ENCODE measurements at places on chromosomes 7 and 10.

DNA sequence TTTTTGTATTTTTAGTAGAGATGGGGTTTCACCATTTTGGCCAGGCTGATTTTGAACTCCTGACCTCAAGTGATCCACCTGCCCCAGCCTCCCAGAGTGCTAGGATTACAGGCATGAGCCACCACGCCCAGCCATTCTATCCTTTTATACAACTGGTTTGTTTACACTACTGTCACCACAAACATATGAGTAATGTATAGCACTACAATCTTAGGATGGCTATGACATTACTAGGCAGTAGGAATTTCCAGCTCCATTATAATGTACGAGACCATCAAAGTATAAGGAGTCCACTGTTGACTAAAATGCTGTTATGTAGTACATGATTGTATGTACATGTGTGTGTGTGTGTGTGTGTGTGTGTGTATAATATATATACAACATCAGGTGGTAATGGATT, 1126.1 kb upstream of the LRRN3 start:
- H3K4me1 ChIP-seq = no peaks in the 10 kb centered on the region
- no peaks in the 10 kb centered on the region for H3K36me3 ChIP-seq
- H3K27ac ChIP-seq = no peak overlapping the region
- H3K27me3 ChIP-seq = no peaks in the 10 kb centered on the region
- H3K4me3 ChIP-seq = no peak overlapping the region

- peak overlapping the region; percentile 60 for H3K27ac ChIP-seq
- H3K27me3 ChIP-seq = no peaks in the 10 kb centered on the region
- H3K36me3 ChIP-seq = peaks cover 66% of the 10 kb centered on the region
- DNase-seq = no peak
- no peaks in the 10 kb centered on the region for H3K4me1 ChIP-seq
These were observed 23.7 kb downstream of the FBH1 start for GRCh38 chr10:5913736-5914135.

DNA sequence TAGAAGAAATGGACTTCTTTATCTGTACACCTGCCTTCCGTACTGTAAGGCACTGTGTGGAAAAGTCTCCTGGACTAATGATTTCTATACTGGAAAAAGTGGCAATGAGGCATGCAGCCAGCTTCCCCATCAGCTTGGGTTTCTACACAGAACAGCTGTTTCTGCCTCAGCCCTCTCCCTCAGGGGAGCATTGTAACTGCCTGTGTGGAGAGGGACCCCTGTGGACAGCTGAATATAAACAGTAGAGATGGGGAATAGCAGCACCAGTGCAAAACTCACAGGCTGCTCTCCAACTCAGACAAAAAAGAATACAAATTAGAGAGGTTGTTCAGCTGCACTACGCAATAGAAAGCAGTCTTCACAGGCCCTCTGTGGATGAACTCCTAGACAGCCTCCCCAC, 451.3 kb upstream of the MBL2 start:
- H3K27me3 ChIP-seq = no peaks in the 10 kb centered on the region
- H3K4me3 ChIP-seq = no peak overlapping the region
- H3K36me3 ChIP-seq = peaks cover 3% of the 10 kb centered on the region
- DNase-seq = no peak

DNA sequence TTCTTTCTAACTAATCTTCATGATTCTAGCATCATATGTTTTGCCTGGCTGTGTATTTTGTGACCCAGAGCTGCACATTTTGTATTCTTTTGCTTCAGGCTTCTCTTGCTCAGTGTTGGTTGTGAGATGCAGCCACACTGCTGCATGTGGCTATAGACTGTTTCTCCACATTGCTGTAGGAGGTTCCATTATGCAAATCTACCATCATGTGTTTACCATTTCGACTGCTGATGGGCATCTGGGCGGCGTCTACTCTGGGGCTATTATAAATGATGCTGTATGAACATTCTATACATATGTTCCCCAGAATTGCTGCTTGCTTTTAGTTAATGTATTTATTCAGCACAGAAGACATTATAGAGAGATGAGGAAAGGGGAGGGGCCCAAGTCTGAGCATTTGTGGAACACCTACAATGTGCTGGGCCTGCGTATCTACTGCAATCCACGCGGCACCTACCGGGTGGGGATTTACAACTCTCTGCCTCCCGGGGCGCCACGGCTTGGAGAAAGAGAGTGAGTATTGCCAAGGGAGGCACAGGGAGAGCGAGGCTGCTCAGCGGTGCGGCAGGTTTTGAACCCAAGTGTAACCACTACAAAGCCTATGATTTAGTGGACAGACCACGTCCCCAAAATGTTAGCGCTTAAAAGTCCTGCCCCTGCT, 172.5 kb downstream of the PRKAG2 start:
- no peak overlapping the region for H3K27ac ChIP-seq
- H3K27me3 ChIP-seq = no peaks in the 10 kb centered on the region

GRCh38 chr7:2806571-2806970, 37.5 kb downstream of the GNA12 start:
- no peak overlapping the region for H3K4me3 ChIP-seq
- no peak overlapping the region for H3K27ac ChIP-seq
- H3K27me3 ChIP-seq = no peaks in the 10 kb centered on the region

GRCh38 chr7:101240226-101241014, 2.8 kb upstream of the CLDN15 start:
- H3K36me3 ChIP-seq = peaks cover 34% of the 10 kb centered on the region
- DNase-seq = no peak
- no peak overlapping the region for H3K27ac ChIP-seq

DNA sequence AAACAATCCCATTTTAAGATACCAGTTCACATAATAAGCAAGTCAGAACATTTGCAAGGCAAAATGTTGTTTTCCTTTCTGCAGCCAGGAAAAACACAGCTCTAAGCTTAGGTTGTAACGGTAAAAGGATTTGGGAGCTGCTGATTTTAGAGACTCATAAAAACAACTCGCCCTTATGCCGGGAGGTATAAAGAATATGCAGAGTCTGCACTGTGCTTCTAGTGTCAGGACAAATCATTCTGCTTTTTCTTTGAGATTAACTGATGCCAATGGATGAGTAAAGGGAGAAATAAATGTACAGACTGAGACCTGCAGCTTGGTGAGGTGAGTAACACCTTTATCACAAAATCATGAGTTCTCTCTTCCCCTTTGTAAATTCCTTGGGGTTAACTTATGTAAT, 2.0 kb upstream of the SFR1 start:
- peaks cover 11% of the 10 kb centered on the region for H3K27me3 ChIP-seq
- peak overlapping the region; percentile 99 for H3K27ac ChIP-seq
- no peak overlapping the region for H3K4me3 ChIP-seq
- peaks cover 29% of the 10 kb centered on the region for H3K36me3 ChIP-seq

DNA sequence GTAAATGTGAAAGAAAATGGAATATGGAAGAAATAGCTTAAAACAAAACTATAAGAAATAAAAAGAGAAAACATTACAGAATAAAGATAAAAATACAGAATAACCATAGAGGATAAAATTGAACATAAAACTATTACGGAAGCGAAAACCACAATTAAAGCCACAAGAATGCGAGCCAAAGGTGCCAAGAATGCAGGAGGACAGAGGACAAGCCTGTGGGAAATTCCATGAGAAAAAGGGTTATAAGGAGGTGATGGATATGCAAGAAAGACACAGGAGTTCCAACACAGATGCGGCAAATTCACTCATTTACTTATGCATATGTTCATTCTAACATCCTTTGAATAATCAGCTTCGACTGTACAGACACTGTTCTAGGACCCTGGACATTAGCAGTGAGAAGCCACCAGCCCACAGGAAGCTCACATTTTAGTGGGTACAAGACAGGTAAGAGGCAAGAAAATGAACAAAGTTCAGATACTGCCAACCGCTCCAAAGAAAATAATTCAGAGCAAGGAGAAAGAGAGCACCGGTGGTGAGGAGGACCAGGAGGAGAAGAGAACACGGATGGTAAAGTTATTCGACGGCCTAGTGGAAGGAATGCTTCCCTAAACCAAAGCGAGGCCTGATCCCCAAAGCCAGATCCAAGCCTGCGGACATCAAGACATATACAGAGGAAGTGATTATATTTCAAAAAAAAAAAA, 213.7 kb upstream of the MGMT start:
- no peak for DNase-seq
- H3K4me3 ChIP-seq = no peak overlapping the region
- H3K36me3 ChIP-seq = no peaks in the 10 kb centered on the region

DNA sequence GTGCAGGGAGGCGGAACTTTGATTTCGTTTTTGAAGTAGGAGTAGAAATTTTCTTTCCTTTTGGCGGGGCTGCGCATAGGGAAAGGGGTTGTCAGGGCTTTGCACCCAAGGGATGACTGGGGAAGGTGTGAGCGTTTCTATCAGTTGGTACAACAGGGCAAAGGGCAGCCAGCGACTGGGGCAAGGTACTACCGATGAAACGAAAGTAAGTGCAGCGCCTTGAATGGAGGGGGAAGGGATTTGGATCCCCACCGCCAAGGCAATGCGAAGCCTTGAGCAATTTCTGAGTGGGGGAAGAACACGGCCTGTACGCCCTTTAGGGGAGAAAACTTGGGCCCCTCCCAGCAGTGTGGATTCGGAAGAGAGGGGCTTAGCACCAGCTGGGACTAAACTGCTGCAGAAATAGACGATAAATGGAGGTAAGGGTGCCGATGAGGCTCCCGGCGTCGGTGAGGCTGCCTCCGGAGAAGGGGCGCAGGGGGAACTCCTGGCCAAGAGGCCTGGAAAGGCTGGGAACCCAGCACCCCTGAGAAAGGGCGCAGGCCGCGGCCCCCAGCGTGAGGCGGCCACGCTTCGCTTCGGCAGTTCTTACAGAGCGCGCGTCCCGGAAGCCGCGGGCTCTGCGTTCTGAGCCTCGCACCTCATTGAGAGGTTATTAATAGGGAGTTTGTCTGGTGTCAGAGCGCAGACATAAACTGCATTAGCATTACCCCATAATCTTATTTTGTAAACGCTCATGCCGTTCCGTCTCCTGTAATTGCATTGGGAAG, 10.0 kb upstream of the TLX1 start:
- peaks cover 48% of the 10 kb centered on the region for H3K27me3 ChIP-seq
- peaks cover 3% of the 10 kb centered on the region for H3K36me3 ChIP-seq
- H3K27ac ChIP-seq = peak overlapping the region; percentile 87
- no peak for DNase-seq
- peaks cover 26% of the 10 kb centered on the region for H3K4me1 ChIP-seq

GRCh38 chr7:159108941-159109652, 35.6 kb downstream of the VIPR2 start:
- no peak overlapping the region for H3K27ac ChIP-seq
- peaks cover 3% of the 10 kb centered on the region for H3K36me3 ChIP-seq
- no peaks in the 10 kb centered on the region for H3K27me3 ChIP-seq
- H3K4me3 ChIP-seq = no peak overlapping the region

GRCh38 chr10:31804352-31804810, 124.2 kb downstream of the ARHGAP12 start:
- DNase-seq = no peak
- H3K27me3 ChIP-seq = no peaks in the 10 kb centered on the region
- H3K27ac ChIP-seq = no peak overlapping the region
- H3K4me3 ChIP-seq = no peak overlapping the region
- peaks cover 5% of the 10 kb centered on the region for H3K4me1 ChIP-seq

GRCh38 chr7:41188163-41189130, 514.4 kb downstream of the INHBA start:
- H3K36me3 ChIP-seq = no peaks in the 10 kb centered on the region
- no peaks in the 10 kb centered on the region for H3K4me1 ChIP-seq
- no peak overlapping the region for H3K27ac ChIP-seq
- H3K27me3 ChIP-seq = no peaks in the 10 kb centered on the region
- no peak overlapping the region for H3K4me3 ChIP-seq
- no peak for DNase-seq

- peaks cover 4% of the 10 kb centered on the region for H3K4me1 ChIP-seq
- no peaks in the 10 kb centered on the region for H3K27me3 ChIP-seq
- DNase-seq = no peak
- no peak overlapping the region for H3K27ac ChIP-seq
- no peak overlapping the region for H3K4me3 ChIP-seq
- H3K36me3 ChIP-seq = no peaks in the 10 kb centered on the region
These were observed 215.9 kb downstream of the CRPPA start for GRCh38 chr7:16205466-16205865.

DNA sequence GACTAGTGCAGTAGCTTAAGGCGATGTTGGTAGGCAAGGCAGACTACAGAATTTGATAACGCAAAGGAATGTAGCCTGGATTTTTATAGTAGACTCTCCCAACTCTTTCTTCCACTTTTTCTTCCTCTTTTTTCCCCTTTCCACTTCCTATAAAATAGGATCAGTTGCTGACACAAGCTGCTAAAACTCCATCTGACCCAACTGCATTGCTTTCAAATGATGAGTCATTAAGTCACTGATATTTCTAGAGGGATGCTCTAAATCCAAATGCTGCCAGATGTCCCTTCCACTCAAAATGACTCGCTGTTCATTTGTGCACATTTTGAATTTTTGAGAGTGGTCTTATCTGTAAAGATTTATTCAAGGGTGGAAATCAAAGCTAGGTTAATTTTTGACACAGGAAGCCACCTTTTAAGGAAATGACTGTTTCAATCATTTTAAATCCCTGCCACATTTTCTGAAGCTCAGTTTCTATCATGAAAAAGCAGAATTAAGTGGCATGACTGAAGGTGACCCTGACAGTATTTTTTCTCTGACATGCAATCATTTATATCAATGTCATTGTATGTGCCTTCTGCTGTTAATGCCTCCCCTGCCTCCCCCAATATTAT, 25.8 kb upstream of the SFMBT2 start:
- H3K4me1 ChIP-seq = peaks cover 6% of the 10 kb centered on the region
- peaks cover 9% of the 10 kb centered on the region for H3K27me3 ChIP-seq
- DNase-seq = no peak

- no peaks in the 10 kb centered on the region for H3K36me3 ChIP-seq
- H3K4me1 ChIP-seq = no peaks in the 10 kb centered on the region
- H3K27me3 ChIP-seq = no peaks in the 10 kb centered on the region
- H3K4me3 ChIP-seq = no peak overlapping the region
- DNase-seq = no peak
These were observed 25.2 kb downstream of the ASZ1 start for GRCh38 chr7:117402109-117402508.

DNA sequence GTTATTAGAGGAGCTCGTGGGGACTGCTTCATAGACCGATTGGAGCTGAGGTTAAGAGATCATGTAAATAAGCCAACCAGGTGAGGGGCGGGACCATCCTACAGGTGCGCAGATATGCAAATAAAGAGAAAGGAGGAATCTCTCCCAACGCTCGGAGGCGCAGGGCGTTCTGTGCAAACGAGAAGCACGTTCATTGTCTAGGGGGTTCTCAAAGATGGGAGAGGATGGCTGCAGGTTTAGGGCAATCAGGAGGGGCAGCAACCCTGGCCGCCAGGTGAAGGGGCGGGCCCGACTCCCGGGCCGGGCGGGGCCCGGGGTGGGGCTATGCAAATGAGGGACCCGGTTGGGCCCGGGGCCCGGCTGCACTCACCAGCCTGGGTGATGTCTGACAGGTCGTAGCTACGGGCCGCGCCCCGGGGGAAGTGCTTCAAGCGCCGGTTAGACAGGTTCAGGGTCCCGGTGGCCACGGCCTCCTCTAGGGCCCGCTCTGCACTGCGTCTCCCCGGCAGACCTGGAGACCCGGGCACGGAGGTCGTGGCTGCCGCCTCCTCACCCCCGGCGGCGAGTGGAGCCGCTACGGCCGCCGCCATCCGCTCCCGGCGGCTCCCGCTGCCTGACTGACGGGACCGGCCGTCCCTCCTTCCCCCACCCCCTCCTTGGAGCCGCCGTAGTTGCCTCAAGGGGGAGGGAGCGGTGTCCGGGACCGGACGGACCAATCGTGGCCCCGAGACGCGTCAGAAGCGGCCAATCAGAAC, at the start of gene LRCH4:
Gene LRCH4 (minus strand): TSS at position 619 of the 755 bp plus-strand sequence. CDS start 29 bp downstream, at position 590.
- H3K4me3 ChIP-seq = peak within 1 kb of the TSS; percentile 97
- H3K4me1 ChIP-seq = peaks cover 33% of the 10 kb centered on the region
- peaks cover 6% of the 10 kb centered on the region for H3K27me3 ChIP-seq
- H3K36me3 ChIP-seq = peaks cover 37% of the 10 kb centered on the region

- peaks cover 41% of the 10 kb centered on the region for H3K27me3 ChIP-seq
- peaks cover 4% of the 10 kb centered on the region for H3K36me3 ChIP-seq
- no peaks in the 10 kb centered on the region for H3K4me1 ChIP-seq
- H3K27ac ChIP-seq = no peak overlapping the region
These were observed 15.7 kb downstream of the PPP1R3C start for GRCh38 chr10:91617072-91617609.

GRCh38 chr7:140674356-140674800, 1.6 kb downstream of the ADCK2 start:
- H3K4me3 ChIP-seq = peak overlapping the region; percentile 91
- no peaks in the 10 kb centered on the region for H3K27me3 ChIP-seq
- H3K36me3 ChIP-seq = peaks cover 9% of the 10 kb centered on the region

Measured in effector memory CD8-positive, alpha-beta T cell (primary cell).